ENCODE measurements at places on chromosomes 4 and X. TPM values are rescaled to one million over a fixed set of nuclear protein-coding genes. Genes with fewer than 3 reads are reported as not detected.

DNA sequence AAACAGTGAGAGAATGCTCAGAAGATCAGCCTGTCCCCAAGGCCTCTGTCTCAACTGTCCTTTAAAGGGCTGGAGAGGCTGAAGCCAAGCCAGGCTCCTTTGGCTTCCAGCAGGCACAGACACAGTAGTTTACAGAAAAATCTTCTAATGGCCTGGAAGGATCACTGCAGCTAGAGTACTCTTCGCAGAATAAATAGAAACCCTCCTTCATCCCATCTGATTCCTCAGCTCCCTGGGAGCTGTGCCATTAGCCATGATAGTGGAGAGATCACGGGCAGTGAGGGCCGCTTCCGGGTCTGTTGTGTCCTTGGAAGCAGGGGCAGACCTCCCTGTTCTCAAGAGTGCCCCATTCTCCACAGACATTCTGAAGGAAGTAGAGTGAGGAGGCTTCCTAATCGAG lies 63.1 kb downstream of the CCNI start:
- DNase-seq, result no peak

PARM1 gene
- polyA plus RNA-seq, result 53.1 TPM

TLR2 gene
- 2.2 TPM for polyA plus RNA-seq

GRCh38 chr4:105822061-105822460 lies 73.2 kb upstream of the NPNT start:
- DNase-seq, result no peak

SYTL5 gene
- 0.11 TPM for polyA plus RNA-seq

Data from forelimb muscle (tissue), 1 donor.